ENCODE measurements at places on chromosomes 5 and 9. TPM values are rescaled to one million over a fixed set of nuclear protein-coding genes. Genes with fewer than 3 reads are reported as not detected.

EPB41L4A gene
- 27.6 TPM for total RNA-seq

GRCh38 chr5:149855366-149855765 lies 89.2 kb downstream of the PDE6A start:
- no peak for DNase-seq

PCDHGA9 gene
- 18.1 TPM for total RNA-seq

CDX1 gene
- total RNA-seq: not detected

GRCh38 chr9:132797861-132798659 lies 80.0 kb downstream of the AK8 start:
- DNase-seq: no peak

- DNase-seq: no peak
Observed at GRCh38 chr5:39024884-39025283, 49.3 kb downstream of the RICTOR start.

GRCh38 chr5:10839118-10839517 lies 78.1 kb upstream of the DAP start:
- DNase-seq: no peak

GRCh38 chr5:109962882-109963603 lies 273.3 kb downstream of the MAN2A1 start:
- no peak for DNase-seq

STPG3 gene
- total RNA-seq: not detected

All from Calu3 (cell line).